Gastroesophageal sphincter (tissue), 4 donors: ENCODE measurements at places on chromosomes 6 and 20. TPM values are rescaled to one million over a fixed set of nuclear protein-coding genes. Genes with fewer than 3 reads are reported as not detected.

DNA sequence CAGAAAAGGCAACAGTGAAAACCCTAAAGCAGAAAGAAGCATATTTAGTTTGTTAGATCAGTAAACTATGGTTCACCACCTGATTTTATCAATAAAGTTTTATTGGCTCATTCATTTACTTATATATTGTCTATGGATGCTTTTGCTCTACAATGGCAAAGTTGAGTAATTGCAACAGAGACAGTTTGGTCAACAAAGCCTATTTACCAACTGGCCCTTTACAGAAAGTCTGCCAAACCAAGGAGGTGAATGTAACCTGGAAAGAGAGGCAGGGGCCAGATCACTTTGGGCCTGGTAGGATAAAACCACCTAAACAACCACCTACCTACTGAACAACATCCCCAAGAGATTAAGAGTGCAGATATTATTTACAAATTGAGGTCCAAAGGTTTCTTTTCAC, 19.4 kb downstream of the SAYSD1 start:
- no peak overlapping the region for H3K27ac ChIP-seq
- no peaks in the 10 kb centered on the region for H3K27me3 ChIP-seq
- no peak for ATAC-seq
- H3K4me3 ChIP-seq: no peak overlapping the region

DNA sequence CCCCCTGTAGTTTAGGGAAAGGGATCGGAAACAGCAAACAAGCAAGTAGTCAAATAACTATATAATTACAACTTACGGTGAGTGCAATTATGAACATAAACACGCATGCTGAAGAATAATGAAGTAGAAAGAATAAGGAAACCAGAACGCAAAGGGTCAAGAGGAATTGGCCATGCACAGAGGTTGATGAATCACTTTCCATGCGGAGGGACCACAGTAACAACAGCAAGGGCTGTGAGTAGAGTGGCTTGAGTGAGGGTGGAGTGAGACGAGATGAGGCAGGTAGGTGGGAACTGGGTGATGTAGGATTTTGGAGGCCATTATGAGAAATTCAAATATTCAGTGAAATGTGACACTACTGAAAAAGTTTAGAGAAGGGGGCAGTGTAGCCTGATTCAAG, 112.2 kb upstream of the LAMP5 start:
- no peak overlapping the region for H3K27ac ChIP-seq
- peaks cover 51% of the 10 kb centered on the region for H3K36me3 ChIP-seq
- ATAC-seq: no peak
- H3K4me3 ChIP-seq: no peak overlapping the region
- no peaks in the 10 kb centered on the region for H3K4me1 ChIP-seq
- H3K27me3 ChIP-seq: no peaks in the 10 kb centered on the region

- no peaks in the 10 kb centered on the region for H3K36me3 ChIP-seq
- H3K27ac ChIP-seq: no peak overlapping the region
- ATAC-seq: no peak
- peaks cover 88% of the 10 kb centered on the region for H3K27me3 ChIP-seq
Measured at GRCh38 chr20:37627060-37627766, 66.6 kb upstream of the CTNNBL1 start.

DNA sequence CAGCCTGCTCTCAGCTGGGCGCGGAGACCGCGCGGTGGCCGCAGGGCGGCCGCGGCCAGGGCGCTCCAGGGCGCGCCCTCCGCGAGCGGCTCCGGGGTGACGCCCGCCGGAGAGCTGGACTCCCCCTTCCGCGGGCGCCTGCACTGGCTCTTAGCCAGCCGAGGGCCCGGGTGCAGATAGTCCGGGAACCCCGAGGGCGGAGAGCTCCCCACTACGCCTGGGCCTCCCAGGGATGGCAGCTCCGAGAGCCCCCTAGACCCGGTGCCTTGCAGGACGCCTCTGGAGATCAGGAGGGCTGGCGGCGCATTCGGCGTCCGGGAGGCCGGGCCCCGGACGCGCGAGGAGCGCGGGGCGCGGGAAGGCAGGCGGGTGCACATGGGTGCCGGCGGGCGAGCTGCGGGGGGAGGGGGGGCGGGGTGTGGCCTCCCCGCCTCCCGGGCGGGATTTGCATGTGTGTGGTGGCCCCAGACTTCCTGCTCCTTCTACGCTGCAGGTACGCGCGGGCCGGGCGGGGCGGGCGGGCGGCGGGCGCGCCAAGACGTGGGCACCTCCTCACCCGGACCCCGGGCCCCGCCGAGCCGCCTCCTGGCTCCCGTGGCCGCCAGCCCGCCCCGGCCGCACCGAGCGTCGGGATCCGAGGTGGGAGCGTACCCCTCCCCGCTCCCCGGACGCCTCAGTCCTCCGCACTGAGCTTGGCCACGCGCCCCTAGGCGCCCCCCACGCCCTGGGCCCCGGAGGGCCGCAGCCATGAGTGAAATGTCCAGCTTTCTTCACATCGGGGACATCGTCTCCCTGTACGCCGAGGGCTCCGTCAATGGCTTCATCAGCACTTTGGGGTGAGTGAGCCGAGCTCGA, at the start of gene ITPR3:
TSS of gene ITPR3 (plus strand) at position 467 of the 855 bp plus-strand sequence. CDS start at position 748, 281 bp downstream.
- H3K27me3 ChIP-seq: peaks cover 51% of the 10 kb centered on the region
- peak; percentile 60 for ATAC-seq

DNA sequence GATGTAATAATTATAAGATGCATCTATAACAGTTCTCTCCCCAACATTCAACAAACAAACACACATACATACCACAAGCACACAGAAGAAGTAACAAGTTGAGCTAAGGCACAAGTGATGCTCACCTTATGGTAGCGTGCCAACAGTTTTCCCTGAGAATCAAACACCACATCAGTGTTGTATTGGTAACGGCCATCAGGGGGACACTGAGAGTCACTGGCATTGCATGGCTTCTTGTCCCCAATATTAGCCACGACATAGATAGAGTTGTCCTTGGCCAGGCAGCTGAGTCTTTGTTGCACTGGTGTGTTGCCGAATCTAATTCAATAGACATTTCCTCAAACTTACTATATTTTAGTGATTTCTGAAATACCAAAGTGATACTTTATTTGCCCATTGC, 14.8 kb upstream of the VNN1 start:
- no peak for ATAC-seq
- H3K4me3 ChIP-seq: no peak overlapping the region
- no peaks in the 10 kb centered on the region for H3K4me1 ChIP-seq

- H3K27ac ChIP-seq: no peak overlapping the region
- no peaks in the 10 kb centered on the region for H3K4me1 ChIP-seq
- no peaks in the 10 kb centered on the region for H3K27me3 ChIP-seq
- H3K4me3 ChIP-seq: no peak overlapping the region
- ATAC-seq: no peak
Measured at GRCh38 chr6:106216527-106216926, 109.0 kb downstream of the ATG5 start.

GRCh38 chr6:119076576-119077390, 1.7 kb downstream of the FAM184A start:
- H3K36me3 ChIP-seq: no peaks in the 10 kb centered on the region
- H3K27me3 ChIP-seq: no peaks in the 10 kb centered on the region
- H3K27ac ChIP-seq: peak overlapping the region; percentile 93
- no peak for ATAC-seq

GRCh38 chr20:11266571-11266970, 592.8 kb upstream of the JAG1 start:
- no peaks in the 10 kb centered on the region for H3K36me3 ChIP-seq
- no peaks in the 10 kb centered on the region for H3K27me3 ChIP-seq
- H3K4me1 ChIP-seq: no peaks in the 10 kb centered on the region
- H3K4me3 ChIP-seq: no peak overlapping the region

DNA sequence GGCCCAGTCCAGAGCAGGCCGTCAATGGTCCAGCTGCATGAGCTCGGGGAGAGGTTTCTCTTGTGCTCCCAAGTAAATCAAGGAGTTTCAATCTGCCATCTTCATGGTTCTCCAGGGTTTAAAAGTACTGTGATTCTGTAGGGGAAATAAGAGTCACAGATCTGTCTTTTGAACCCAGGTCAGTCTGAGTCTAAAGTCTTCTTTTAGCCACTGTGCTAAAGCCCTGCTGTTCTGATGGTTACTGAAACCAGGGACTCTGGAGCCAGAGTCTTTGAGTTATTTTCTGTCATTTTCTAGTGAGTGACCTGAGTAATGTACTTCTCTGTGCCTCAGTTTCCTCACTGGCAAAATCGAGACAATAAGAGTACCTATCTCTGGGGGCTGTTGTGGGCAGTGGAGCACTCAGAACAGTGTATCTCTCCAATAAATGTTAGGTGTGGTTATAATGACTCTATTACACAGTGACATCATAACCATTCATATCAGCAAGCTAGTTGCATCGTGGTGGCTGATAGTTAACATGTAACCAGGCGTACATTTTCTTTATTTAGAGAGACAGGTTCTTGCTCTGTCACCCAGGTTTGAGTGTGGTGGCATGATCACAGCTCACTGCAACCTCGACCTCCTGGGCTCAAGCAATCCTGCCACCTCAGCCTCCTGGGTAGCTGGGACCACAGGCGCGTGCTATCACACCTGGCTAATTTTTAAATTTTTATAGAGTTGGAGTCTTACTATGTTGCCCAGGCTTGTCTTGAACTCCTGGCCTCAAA, 74.6 kb upstream of the KCNG1 start:
- H3K36me3 ChIP-seq: no peaks in the 10 kb centered on the region
- no peak overlapping the region for H3K4me3 ChIP-seq
- no peaks in the 10 kb centered on the region for H3K4me1 ChIP-seq
- H3K27me3 ChIP-seq: peaks cover 30% of the 10 kb centered on the region
- no peak for ATAC-seq

DNA sequence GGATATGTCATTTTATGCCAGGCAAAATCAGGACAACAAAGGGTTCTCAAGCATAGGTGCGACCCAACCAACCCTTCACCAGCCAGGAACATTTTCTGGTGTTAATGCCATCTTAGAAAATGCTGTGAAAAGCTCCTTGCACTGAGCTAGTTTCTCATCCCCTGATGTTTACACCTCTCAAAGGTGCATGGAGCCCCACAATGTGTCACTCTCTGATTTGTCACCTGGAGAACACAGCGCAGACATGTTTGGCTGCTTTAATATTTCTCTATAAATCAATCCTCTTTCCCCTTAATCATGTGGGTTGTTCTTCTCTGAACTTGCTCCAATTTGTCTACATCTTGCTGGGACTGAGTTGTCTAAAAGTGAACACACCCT, 244.3 kb downstream of the TSHZ2 start:
- no peaks in the 10 kb centered on the region for H3K36me3 ChIP-seq
- H3K4me3 ChIP-seq: no peak overlapping the region
- ATAC-seq: no peak
- H3K27me3 ChIP-seq: peaks cover 21% of the 10 kb centered on the region
- H3K4me1 ChIP-seq: no peaks in the 10 kb centered on the region
- H3K27ac ChIP-seq: no peak overlapping the region

- H3K27me3 ChIP-seq: peaks cover 10% of the 10 kb centered on the region
- no peak for ATAC-seq
- no peak overlapping the region for H3K4me3 ChIP-seq
- no peaks in the 10 kb centered on the region for H3K4me1 ChIP-seq
Measured at GRCh38 chr20:63861981-63862901, 943 bp downstream of the ABHD16B start.

GRCh38 chr20:49832632-49833327, 20.2 kb downstream of the SLC9A8 start:
- H3K27me3 ChIP-seq: no peaks in the 10 kb centered on the region
- H3K4me3 ChIP-seq: no peak overlapping the region

DNA sequence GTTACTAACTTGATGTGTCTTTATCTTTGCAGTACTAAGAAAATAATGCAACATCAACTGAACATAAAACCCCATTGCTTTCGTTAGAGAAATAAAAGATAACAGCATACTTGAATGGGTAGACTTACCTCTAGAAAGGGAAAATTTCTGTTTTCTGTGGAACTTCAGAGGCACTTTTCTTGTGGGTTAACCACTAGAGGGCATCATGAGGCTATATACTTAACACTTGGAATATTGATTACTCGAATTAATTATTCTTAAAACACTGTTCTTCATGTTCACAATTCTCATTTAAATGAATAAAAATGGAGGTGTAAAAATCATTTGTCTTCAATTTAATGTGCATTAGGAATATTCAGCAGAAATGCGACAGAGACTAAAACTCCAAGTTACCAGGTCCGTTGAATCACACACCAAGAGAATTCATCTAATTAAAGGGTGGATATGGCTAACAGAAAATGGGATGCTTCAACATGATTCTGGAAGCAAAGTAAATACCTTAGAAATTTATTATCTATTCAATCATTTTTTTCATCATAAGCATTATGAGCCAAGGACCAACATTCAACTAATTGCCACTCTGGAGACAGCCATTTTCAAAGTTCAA, 330.8 kb upstream of the PREP start:
- ATAC-seq: no peak
- H3K36me3 ChIP-seq: no peaks in the 10 kb centered on the region
- H3K4me3 ChIP-seq: no peak overlapping the region
- H3K27ac ChIP-seq: no peak overlapping the region

DNA sequence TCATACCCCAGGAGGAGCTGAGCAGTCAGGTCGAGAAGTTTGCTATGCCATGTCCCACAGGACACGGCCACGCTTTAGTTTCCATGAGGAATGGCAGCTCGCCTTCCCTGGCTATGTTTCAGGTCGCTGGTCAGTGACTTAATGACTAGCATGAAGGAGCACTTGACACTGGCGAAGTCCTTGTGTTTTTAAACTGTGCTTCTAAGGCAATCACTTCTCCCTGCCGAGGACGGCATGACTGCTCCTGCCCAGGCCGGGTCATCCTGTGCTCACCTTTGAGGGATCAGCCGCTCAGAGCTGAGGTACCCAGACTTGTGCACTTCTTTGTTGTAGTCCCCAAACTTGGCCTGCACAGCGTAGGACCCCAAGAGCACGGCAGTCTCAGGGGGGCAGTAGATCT, 34.1 kb downstream of the EZR start:
- peaks cover 11% of the 10 kb centered on the region for H3K4me1 ChIP-seq
- no peak overlapping the region for H3K4me3 ChIP-seq
- H3K36me3 ChIP-seq: peaks cover 96% of the 10 kb centered on the region
- ATAC-seq: no peak
- H3K27ac ChIP-seq: no peak overlapping the region

DNA sequence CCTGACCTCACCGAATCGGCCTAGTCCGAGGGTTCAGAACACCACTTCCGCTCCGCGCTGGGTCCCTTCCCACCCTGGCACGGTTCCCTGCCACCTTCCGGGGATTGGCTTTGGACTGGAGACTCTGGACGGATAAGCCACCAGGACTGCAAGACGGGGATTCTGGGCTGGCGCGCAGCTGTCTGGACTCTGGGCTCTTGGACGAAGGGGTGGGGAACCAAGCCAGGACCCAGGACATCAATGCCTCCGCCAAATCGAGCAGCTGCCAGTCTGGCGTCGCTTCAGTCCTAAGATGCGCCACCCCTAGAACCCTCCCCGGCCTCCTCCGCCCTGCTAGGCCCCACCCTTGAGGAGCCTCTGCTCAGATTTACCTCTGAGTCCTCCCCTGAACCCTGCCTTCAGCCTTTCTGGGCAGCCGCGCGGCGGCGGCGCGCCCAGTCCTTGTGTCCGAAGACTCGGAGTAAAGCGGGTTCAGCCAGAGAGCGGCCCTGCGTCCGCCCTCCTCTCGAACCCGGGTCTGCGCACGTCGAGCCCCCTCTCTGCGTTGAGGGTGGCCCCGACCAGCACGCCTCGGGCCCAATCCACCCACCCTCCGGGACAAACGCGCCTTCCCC, 1.2 kb downstream of the KCNK17 start:
- no peaks in the 10 kb centered on the region for H3K36me3 ChIP-seq
- H3K4me1 ChIP-seq: peaks cover 11% of the 10 kb centered on the region
- H3K27ac ChIP-seq: no peak overlapping the region
- H3K4me3 ChIP-seq: no peak overlapping the region

GRCh38 chr6:166559211-166559610, 27.3 kb downstream of the RAMACL start:
- no peak overlapping the region for H3K4me3 ChIP-seq
- no peak overlapping the region for H3K27ac ChIP-seq
- ATAC-seq: no peak

Gene TREML2
- total RNA-seq: 0.27 TPM

Gene ARG1
- not detected for total RNA-seq

Gene AGER
- total RNA-seq: 1.4 TPM

Gene SIRPG
- total RNA-seq: 0.62 TPM

Gene SPATS1
- not detected for total RNA-seq

Gene HLA-DRA
- total RNA-seq: 73.9 TPM
